ENCODE measurements at places on chromosomes 5 and 9.

DNA sequence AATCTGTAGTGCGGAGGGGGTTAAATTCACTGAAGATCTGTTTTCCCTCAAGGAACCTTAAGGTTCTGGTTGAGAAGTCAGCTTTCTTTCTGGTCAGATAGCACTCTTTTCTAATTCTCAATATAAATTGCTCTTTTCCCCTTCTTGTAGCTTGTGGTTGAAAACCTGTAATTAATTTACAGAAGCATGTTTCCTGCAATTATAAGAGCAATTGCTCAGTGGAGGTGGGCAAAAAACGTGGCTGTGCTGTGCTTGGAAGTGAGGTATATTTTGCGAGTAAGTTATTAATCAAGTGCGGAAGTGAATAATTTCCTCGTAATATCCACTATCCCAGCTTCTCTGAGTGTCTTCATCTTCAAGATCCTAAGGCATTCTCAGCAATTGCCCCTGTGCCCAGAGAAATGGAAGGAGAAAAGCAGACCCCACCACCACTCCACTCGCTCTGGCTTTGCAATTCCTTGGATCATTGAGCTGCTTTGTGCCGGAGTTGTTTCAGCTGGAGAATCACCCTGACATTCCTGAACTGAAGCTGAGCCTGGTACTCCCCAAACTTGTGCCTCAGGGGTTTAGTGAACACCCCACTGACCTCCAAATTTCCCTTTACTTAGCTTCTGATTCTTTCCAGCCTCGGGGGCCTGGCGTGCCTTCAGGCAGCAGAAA lies 140.6 kb downstream of the LRRC70 start:
- no peak for DNase-seq

- no peak for DNase-seq
Measured at GRCh38 chr9:96009223-96009602, 133.7 kb downstream of the ERCC6L2 start.

GRCh38 chr9:114372921-114373448 lies 14.8 kb downstream of the AKNA start:
- DNase-seq = no peak

GRCh38 chr9:107737987-107738743 lies 248.6 kb upstream of the KLF4 start:
- DNase-seq = peak; percentile 93

- DNase-seq = peak; percentile 37
Measured at GRCh38 chr9:136820971-136821825, 13.4 kb downstream of the RABL6 start.

- peak; percentile 33 for DNase-seq
Measured at GRCh38 chr9:134139081-134139480, 3.2 kb downstream of the WDR5 start.

DNA sequence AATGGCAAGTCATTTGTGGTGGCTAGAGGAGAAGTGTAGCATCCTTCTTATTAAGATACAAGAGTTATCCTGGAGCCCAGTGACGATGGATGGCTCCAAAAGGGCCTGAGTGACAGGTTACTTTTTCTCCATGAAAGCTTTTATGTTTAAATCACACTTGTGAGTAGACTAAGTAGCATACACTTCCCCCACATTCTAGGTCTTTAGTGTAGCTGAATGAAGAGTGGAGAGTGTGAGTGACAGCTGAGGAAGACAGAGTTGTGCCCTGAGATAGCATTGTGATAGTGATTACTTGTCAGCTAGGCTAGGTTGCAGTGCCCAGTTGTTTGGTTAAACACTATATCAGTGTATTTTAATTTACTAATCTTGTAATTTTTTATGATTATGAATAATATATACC lies 337.8 kb downstream of the TENT4A start:
- no peak for DNase-seq

- DNase-seq = no peak
Measured at GRCh38 chr9:132755096-132755495, 84.8 kb downstream of the GTF3C4 start.

DNA sequence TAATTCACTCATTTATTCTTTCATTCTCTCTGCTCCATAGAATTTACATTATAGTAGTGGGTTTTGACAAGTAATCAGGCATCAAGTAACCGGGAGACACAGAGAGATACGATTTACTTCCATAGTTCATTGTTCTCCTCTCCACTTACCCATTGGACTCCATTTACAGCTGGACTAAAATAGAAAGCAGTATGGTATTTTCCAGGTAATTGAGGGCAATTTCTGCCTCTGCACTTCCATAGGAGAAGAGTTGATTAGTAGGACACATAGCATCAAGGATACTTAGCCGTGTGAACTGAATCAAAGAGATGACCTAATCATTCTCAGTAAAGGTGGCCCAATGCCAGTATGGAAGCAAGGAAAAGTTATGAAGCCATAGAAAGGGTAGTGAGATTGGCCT lies 244.4 kb downstream of the COX7C start:
- DNase-seq = no peak

- DNase-seq = no peak
Measured at GRCh38 chr5:132391870-132392269, 22.4 kb downstream of the SLC22A5 start.

GRCh38 chr5:42566652-42567295 lies 143.5 kb downstream of the GHR start:
- peak; percentile 31 for DNase-seq

- DNase-seq = no peak
Measured at GRCh38 chr5:2031581-2031980, 148.9 kb upstream of the IRX4 start.

GRCh38 chr9:14864309-14864708 lies 45.9 kb downstream of the FREM1 start:
- DNase-seq = no peak

DNA sequence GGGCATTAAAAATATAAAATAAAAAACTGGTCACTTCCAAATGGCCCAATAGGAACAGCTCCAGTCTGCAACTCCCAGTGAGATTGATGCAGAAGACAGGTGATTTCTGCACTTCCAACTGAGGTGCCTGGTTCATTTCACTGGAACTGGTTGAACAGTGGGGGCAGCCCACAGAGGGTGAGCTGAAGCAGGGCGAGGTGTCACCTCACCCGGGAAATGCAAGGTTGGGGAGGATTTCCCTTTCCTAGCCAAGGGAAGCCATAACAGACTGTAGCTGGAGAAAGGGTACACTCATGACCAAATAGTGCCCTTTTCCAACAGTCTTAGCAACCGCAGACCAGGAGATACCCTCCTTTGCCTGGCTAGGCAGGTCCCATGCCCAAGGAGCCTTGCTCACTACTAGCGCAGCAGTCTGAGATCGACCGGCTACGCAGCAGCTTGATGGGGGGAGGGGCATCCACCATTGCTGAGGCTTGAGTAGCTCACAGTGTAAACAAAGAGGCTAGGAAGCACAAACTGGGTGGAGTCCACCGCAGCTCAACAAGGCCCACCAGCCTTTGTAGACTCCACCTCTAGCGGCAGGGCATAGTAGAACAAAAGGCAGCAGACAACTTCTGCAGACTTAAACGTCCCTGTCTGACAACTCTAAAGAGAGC lies 12.7 kb downstream of the RLN1 start:
- DNase-seq = peak; percentile 1

GRCh38 chr5:43065387-43065947 lies 25.3 kb upstream of the ANXA2R start:
- DNase-seq = peak; percentile 42

GRCh38 chr5:178557416-178557815 lies 32.8 kb downstream of the COL23A1 start:
- DNase-seq = no peak

- peak; percentile 26 for DNase-seq
Measured at GRCh38 chr5:43482490-43483297, 971 bp downstream of the TMEM267 start.

DNA sequence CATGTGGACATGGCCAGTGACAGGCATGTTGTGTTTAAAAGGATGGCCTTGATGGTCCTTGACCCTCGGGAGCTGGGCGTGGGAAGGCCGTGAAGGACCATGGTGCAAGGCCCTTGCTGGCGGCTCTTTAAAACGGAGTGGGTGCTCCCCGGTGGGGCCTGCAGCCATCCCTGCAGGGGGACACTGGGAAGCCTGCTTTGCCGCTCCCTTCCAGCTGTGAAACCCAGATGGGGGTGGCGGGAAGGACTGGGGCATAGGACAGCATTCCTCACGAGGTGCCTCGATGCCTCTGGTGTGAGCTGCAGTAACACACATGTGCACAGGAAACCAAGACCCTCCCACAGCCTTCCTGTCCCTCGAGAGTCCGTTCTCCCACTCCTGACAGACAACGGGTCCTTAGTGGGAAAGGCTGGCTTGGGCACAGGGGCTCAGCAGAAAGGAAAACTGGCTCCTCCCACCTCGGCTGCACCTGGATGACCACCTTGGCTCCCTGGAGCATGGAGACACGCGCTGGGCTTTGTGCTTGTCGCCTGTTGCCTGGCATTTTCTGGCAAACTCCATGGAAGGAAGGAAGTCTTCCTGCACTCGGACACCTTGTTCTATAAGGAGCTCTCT lies 30.3 kb upstream of the IRX4 start:
- DNase-seq = no peak

DNA sequence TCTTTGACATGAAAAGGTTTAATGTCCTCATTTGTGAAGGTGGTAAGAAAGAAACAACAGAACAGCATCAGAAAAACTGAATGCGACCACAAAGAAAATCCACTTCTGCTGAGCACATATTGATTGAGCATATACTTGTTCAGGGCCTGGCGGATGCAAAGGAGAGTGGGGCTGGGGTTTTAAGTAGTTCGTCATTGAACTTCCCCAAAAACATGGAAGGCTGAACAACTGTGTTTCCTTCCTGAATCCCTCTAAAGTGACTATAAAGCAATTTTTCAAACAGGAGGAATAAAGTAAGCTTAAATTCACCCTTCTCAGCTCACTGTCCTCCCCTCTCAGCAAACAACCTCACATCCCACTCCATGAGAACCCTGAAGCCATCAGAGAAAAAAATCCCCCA lies 262.9 kb downstream of the AGTPBP1 start:
- DNase-seq = no peak

DNA sequence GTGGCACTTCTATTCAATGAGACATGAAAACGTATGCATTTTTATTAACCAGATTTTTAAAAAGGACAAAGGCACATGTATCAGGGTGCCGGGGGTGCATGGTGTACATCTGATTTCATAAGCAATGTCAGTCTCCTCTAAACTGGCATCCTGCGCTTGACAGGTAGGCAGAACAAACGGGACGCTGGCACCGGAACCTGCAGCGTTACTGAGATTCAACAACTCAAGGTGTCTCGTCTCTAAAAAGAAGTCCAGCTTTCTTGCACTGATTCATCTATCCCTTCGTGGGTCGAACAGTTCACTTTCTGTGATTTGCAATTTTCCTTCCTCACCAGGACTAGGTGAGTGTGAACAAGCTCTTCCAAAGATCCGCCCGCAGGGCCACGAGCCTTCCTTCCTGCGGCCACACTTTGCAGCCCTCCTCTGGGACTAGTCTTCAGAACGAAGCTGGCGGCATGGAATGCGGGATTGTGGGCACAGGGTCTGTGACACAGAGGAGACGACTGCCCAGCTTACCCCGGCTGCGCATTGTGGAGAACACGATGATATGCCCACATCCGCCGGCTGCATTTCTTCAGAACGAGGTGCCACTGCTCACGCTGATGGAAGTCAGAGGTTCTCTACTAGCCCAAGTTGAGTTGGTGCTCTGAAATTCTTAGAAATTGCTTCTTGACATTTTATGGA lies 7.2 kb downstream of the SLC6A3 start:
- DNase-seq = no peak

DNA sequence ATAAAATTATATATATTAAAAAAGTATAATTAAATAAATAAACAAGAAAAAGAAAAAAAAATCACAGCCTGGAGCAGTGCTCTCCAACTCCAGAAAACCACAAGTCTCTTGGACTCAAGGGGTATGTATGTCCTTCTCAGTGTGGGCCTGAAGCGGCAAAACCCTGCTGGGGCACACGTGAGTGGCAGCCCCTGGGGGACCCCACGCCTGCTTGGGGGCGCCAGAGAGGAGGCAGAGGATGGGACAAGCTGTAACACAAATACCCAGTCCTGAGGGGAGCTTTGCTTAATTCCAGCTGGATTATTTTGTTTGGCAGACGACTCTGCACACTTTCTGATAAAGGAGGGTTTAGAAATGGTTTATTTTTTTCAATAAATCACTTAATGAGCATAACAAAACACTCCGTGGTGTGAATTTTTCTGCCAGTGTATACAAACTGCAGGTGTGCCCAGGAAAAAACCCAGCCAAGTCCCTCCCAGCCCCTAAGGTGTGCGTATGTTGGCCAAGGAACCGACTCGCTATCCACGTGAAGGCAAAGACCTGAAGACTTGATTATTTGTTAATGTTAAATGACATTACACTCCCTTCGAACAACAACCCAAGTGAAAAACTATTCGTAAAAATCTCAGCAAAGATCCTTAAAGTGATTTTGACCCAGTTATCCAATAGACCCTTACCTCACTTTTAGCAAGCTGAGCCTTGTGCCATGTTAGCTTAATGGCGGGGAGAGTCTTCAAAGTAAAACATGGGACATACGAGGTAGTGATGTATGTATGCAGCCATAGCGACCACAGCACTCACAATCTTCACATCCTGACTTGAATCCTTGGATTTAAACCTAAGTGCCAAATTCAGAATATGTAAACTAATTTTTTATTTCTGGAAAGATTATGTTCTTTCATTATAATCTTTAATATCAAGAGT lies 32.9 kb downstream of the ANKH start:
- DNase-seq = no peak

GRCh38 chr9:112288029-112288428 lies 45.4 kb downstream of the PTBP3 start:
- peak; percentile 19 for DNase-seq

- DNase-seq = no peak
Measured at GRCh38 chr5:172118891-172119290, 69.1 kb downstream of the STK10 start.

DNA sequence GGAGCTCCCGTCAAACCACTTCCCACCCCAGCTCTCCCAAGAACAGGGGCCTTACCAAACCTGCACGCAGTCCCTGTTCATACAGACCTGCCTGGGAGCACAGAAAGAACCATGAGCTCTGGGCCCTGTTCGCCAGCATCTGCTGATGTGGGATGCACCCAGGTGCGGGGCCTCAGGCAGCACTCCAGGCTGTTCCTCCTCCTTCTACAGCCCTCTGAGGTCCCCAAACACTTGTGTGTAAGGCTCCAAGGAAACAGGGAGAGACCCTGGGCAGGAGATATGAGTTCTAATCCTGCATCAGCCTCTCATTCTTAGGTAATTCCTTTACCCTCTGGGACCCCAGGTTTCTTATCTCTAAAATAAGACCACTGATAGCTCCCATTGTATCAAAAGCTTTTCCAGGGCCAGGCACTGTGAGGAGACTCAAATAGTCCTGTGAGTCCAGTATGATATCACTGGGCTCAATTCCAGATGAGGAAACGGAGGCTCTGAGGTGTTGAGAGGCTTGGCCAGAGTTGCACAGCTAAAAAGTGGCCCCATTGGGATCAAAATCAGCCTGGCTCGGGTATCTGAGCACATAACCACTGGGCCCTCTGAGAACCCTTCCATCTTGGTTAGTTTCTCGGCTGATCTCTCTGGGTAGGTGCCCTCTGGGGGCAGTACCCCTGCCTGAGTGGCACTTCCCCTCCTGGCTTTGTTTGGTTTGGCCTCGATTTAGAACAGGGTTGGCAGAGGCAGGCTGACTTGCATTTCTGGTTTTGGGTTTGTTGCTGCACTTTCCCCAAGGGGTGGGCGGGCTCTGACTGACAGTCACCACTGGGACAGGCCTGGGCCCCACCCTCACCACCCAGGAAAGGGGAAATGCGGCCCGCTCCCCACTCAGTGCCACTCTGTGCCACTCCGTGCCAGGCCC lies 116.8 kb downstream of the RGS3 start:
- DNase-seq = peak; percentile 58
